ENCODE measurements at places on chromosomes 3 and 15.

- DNase-seq, result no peak
These were observed 25.7 kb downstream of the PCOLCE2 start for GRCh38 chr3:142863010-142863817.

DNA sequence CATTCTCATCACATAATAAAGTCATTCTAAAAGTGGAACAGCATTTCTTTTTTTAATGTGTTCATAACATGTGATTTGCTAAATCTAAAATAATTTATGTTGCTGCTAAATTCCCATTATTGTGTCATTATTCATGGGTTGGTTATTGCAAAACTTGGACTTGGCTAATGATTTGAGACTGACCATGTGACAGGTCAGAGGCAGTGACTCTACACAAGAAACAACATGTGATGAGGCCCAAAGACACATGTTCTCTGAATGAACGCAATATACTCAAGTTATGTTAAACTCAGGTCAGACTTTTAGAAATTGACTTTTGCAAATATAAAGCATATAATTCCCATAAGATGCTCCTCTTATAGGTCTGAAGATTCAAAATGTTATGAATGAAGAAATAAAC lies 566.1 kb downstream of the TBL1XR1 start:
- no peak for DNase-seq

- DNase-seq, result no peak
These were observed 36.8 kb downstream of the CCDC191 start for GRCh38 chr3:114019486-114019885.

- DNase-seq, result no peak
These were observed 99.9 kb upstream of the TJP1 start for GRCh38 chr15:29922191-29922590.

GRCh38 chr15:96274698-96275097 lies 55.8 kb upstream of the NR2F2 start:
- no peak for DNase-seq

- no peak for DNase-seq
These were observed 58.9 kb downstream of the CD47 start for GRCh38 chr3:108031895-108032294.

DNA sequence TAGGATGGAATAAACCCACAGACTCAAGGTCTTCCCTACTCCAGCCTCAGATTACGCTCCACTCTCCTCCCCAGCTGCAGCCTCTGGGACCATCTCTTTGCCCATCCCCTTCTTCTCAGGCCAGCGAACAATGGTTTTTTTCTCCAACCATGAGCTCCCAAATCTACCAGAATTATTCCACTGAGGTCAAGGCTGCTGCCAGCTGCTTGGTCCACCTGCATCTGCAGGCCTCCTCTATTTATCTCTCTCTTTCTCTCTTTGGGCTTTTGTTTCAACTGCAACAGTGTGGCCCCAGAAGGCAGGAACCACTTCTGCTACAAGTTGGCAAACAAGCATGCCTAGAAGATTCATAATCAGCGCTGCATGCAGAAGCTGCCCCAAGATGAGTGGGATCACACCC lies 19.1 kb downstream of the CHRM5 start:
- no peak for DNase-seq

DNA sequence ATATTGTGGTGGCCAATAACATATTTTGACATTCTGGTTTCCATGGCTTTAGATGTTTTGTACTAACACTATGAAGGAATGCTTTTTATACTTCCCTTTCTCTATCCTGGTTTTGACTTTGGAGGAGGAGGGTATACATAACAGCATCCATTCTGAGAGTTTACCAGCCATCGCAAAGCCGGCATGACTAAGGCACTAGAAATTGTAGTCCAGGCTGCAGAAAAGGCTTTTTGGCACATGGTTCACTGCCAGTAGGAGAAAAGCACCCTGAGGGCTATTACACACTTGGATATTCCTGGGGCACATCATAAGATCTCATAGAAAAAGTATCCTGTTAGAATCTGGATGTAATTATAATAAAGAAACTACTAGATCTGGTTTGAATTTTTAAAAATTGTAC lies 101.8 kb downstream of the STT3B start:
- DNase-seq, result no peak

- DNase-seq, result no peak
These were observed 351.6 kb upstream of the TMCO5A start for GRCh38 chr15:37582852-37583251.

DNA sequence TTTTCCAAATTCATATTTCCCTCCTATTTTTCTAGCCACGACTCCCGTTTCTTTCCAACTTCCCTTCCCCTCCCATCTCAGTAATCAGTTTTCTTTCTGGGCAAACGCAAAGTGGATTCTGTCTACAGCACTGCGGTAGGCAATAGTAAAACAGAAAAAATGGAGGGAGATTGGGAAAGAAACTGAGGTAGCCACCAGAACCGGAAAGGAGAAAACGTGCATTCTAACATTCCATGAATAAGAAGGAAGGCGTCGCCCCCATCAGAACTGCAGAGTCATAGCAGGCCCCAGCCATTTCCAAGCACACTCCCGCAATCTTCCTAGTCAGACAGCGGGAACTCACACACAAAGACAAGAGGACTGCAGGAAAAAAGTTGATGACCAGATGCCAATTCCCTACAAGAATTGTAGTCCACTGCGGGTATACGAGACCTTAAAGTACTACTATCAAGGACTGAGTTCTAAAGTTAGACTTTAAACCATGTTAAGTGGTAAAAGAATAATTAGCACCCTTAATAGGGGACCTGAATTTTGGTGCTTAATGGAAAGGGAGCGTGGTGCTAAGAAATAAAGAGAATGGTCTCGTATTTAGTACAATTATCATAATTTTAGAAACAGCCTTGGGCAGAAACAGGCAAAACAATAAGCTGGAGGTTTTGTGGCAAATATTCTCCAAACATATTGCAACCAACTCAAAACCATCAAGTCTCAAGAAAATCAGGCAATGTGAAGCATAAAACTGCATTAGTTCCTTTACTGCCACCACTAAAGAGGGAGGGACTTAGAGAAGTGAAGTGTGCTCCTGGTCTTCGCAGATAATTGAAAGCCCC lies 1.4 kb downstream of the PFN2 start:
- DNase-seq, result peak; percentile 48

- no peak for DNase-seq
These were observed 40.3 kb downstream of the ZBTB38 start for GRCh38 chr3:141408596-141408995.

DNA sequence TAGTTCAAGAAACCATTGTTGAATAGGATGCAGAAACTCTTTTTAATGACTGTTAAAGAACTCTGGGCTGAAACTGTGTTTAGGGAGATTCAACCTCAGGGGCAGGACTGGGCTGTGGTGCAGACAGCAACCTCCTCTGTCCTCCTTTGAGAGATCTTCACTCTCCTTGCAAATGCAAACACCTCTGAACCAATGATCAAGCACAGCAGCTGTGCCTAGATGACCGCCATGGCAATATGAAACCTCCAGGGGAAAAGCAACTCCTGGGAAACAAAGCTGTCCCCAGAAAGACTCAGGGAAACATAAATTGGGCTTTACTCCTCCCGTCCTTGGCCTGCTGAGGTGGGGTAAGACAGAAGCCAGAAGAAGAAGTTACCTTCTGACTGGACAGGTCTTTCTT lies 52.6 kb downstream of the TBC1D2B start:
- DNase-seq, result no peak

- DNase-seq, result peak; percentile 94
These were observed at the start of gene RAB43 for GRCh38 chr3:129121792-129122411. Gene RAB43 (minus strand): TSS chr3:129121804. CDS start chr3:129121489, 315 bp downstream.

GRCh38 chr3:94429517-94429916 lies 366.7 kb downstream of the NSUN3 start:
- DNase-seq, result no peak

- DNase-seq, result no peak
These were observed 131.7 kb downstream of the FILIP1L start for GRCh38 chr3:99982650-99983049.

GRCh38 chr15:35549567-35549966 lies 3.6 kb upstream of the DPH6 start:
- no peak for DNase-seq

- no peak for DNase-seq
These were observed 88.0 kb downstream of the CCNL1 start for GRCh38 chr3:157071744-157072525.

- no peak for DNase-seq
These were observed 219.4 kb upstream of the GBE1 start for GRCh38 chr3:81980596-81981494.

DNA sequence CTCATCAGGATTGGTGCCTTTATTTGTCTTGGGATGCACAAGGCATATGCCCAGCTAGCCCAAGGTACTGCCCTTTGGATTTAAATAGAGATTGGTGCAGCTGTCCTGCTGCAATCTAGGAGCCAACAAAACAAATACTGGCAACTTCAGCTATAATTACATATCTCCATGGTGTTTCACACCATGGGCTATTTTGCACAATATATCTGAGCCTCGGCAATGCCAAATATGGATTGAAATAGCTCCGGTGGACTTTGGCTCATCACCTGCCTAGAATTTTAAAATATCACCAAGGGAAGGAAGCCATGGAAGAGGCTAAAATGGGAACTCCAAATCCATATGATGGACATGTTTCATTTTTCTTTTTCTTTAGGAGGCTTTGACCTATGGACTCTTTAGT lies 367.8 kb upstream of the UMPS start:
- no peak for DNase-seq

DNA sequence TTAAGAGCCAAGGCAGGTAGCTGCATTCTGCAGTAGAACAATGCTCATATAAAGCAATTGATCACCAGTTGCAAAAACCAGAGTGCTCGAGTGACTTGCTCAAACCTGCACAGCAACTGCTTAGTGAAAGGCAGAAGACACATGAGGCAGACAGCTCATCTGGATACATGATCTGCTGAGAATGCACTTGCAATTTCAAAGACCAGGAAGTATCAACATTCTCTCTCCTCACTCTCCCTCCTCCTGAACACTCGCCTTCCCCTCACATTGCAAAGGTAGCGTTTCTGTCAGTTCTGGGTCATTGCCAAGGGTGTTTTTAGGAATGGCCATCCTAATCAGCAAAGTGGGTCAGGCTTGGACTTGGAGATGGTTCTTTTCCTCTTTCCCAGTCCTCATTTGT lies 61.0 kb downstream of the BFSP2 start:
- DNase-seq, result no peak

DNA sequence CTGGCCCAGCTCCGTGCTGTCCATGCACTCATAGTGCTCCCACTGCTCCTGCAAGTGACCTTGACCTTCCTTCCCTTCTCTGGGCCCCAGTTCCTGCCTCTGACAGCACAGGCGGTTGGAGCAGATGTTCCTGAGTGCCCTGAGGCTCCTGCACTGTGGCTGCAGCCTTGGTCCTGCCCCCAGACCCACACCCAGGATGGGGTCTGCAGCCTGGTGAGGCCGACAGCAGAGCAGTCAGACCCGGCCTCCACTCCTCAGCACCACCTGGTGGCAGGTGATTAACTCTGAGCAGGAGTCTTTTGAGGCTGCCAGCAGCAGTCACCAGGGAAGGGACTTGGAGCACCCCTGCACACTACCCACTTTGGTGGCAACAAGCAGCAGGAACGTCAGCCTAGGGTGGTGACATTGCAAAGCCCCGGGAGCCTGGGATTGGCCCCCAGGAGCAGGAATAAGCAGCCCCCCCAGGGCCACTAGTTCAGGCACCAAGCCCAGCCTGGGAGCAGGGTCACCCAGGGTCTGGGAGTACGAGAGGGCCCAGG lies 64.6 kb downstream of the CYP11A1 start:
- DNase-seq, result peak; percentile 86

GRCh38 chr15:61146931-61147230 lies 82.2 kb downstream of the RORA start:
- DNase-seq, result peak; percentile 35

DNA sequence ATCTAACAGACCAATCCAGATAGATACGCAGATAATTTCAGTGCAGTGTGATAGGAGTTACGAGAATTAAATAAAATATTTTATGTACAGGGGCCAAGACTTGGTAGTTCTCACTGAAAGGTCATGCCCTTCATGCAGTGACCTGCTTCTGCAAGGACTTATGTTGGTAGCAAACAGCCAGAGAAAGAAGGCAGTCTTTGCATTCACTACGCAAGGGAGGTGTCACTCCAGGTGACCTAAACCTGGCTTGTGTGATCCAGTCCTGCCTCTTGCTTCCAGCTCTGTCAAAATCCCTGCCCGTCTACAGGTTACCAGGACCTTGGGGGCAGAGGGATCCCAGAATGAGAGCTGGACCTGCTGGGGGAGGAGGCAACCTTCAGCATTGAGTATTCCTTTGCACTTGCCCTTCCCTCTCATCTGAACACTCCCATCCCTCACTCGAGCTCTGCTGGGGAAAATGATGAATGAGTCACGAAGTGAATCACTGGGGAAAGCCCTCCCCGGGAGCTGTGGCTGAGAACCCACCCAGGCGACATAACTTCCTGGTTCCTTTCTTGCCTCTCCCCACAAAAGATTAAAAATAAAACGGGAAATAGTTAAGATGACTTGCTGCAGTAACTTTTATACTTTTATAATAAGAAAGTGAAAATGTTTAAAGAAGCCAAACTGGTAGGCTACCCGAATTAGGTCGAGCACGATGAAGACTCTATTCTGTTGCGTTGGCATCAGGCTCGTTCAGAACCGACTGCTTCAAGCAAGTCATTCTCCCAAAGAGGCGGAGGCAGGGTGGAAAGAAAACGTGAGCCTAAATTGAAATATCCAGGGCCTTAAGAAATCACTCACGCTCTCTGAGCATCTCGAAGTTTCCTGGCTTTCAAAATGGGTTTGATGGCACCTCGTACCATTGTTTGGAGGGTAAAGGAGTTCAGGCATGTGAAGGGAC lies 216.1 kb downstream of the SLCO3A1 start:
- DNase-seq, result no peak

GRCh38 chr15:93460717-93461116 lies 371.7 kb upstream of the RGMA start:
- DNase-seq, result no peak

DNA sequence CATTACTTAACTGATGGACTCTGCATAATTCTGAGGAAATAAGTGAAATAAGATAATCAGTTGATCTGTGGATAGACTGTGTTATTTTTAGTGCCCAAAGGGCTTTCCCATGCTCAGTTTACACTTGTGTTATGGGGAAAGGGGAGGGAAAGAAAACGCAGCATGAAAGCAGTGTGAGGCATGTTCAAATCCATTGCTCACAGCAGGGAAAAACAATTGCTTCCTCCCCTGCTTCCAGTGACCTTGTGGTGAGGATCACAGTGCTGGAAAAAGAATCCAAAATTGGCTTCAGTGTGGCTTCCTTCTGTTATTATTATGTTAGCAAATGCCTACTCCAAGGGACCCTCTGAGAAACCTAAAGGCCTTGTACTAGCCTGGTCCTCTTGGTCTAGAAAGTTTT lies 285.1 kb upstream of the CDIN1 start:
- no peak for DNase-seq

GRCh38 chr15:66644869-66645268 lies 57.2 kb upstream of the SMAD6 start:
- no peak for DNase-seq

DNA sequence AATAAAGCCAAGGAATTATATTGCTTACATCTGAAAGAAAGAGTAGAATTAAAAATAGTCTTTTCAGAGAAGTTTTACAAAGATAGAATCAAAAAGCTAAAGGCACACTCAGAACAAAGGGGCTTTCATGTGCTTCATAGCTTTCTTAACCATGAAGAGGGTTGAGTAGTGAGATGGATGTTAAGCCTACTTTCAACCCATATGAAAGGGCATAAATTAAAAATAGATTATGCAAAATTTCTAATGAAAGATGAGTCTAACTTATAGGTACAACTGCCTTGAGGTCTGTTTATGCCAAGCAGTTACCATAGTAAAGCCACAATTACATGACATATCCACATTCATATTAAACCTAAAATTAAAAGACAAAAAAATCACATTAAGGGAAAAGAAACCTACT lies 223.3 kb upstream of the ARHGEF26 start:
- DNase-seq, result no peak
